Suprapubic skin (tissue), 4 donors: ENCODE measurements at places on chromosomes 4 and X.

DNA sequence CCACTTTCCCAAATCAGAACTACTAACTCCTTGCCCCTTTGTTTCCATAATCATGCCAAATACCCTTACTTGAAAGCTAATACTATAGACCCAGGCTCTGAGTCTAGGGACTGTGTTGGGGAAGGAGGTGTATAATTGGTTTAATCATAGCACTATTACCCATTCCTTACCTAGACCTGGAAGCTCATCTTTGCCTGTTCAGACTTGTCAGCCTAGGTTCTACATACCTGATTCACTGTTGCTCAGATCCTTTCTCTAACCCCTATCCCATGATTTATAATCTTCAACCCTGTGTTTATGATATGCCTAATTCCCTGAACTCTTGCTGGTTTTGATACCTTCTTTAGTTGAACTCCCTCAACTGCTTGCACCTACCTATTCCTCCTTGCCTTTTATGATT lies 123.1 kb upstream of the GRIA3 start:
- no peak overlapping the region for H3K27ac ChIP-seq
- no peaks in the 10 kb centered on the region for H3K27me3 ChIP-seq
- H3K4me3 ChIP-seq = no peak overlapping the region
- H3K4me1 ChIP-seq = no peaks in the 10 kb centered on the region
- no peaks in the 10 kb centered on the region for H3K36me3 ChIP-seq

DNA sequence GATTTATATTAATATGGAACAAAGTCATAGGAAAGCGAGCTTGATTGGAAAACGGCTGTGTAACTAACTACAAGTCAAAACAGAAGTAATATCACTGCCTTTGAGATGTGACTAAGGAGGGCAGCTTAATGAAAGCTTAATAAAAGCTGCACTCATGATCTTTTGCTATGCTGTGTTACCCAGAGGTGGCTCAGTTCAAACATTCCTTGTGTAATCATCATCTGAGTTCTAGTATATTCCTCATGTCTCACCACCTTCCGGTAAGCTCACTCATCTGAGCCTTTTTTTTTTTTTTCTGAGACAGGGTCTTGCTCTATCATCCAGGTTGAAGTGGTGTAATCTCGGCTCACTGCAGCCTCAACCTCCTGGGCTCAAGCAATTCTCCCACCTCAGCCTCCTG lies 5.0 kb downstream of the GRPEL1 start:
- H3K27ac ChIP-seq = no peak overlapping the region
- H3K27me3 ChIP-seq = no peaks in the 10 kb centered on the region
- DNase-seq = no peak
- peaks cover 54% of the 10 kb centered on the region for H3K36me3 ChIP-seq
- H3K4me1 ChIP-seq = peaks cover 18% of the 10 kb centered on the region

DNA sequence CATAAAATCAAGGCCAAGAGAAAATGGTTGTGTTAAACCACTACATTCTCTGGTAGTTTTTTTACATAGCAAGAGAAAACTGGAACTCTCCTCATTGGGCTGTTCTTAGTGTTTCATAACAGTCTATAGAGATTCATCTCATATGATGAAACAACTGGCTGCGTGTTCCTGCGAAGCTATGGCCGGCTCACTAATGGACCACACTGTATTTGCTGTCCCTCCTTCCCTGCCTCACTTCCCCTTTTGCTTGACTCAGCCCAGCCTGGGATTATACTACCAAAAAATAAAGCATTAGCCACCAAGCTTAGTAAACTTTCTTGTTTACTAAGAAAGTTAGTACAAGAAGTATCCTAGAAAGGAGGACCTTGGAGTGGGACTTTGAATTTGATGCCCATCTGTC lies 31.6 kb upstream of the LSM6 start:
- no peaks in the 10 kb centered on the region for H3K36me3 ChIP-seq
- no peaks in the 10 kb centered on the region for H3K27me3 ChIP-seq
- no peaks in the 10 kb centered on the region for H3K4me1 ChIP-seq
- H3K27ac ChIP-seq = no peak overlapping the region

- H3K4me3 ChIP-seq = no peak overlapping the region
- no peak overlapping the region for H3K27ac ChIP-seq
- H3K27me3 ChIP-seq = no peaks in the 10 kb centered on the region
These were observed 74.9 kb upstream of the PABPC4L start for GRCh38 chr4:134276476-134276875.

GRCh38 chr4:25919676-25920075 lies 5.7 kb downstream of the SMIM20 start:
- no peaks in the 10 kb centered on the region for H3K27me3 ChIP-seq
- H3K4me3 ChIP-seq = no peak overlapping the region
- H3K27ac ChIP-seq = no peak overlapping the region

GRCh38 chr4:18388039-18388438 lies 366.5 kb upstream of the LCORL start:
- H3K4me1 ChIP-seq = no peaks in the 10 kb centered on the region
- H3K4me3 ChIP-seq = no peak overlapping the region
- no peaks in the 10 kb centered on the region for H3K27me3 ChIP-seq

DNA sequence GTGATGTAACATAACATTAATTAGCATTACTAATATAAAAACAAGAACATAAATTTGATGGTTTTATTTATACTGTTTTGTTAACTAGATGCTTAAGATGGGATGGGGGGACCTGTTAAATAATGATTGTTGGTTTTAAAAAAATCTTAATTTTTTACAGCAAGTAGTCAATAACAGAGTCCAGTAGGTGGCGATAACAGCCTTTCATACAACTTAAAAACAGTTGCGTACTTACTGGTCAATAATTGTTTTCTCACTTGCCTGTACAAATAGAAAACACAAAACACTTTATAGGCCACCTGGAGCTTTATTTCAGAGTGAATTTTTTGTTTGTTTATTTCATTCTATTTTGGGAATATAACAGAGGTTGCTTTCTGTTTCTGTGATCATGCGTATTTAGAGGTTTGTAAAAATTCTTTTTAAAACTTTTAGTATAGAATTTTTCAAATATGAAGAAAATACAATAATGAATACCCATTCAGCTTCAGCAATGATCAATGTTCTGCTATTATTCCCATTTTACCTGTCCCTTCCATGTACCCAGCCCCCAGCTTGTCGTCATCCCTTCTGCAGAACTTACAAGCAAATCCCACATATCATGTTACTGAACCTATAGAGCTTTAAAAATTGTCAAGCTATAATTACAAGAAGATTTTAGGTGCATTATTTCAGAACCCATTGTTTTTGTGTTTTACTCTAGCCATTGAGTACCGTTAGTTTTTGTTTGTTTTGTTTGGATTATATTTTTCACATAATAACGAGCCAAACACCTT lies 97.1 kb downstream of the MRPL1 start:
- H3K4me3 ChIP-seq = no peak overlapping the region
- H3K27ac ChIP-seq = no peak overlapping the region
